ENCODE measurements at places on chromosomes 4 and X.

- DNase-seq: no peak
These were observed 100.6 kb downstream of the CHIC2 start for GRCh38 chr4:53963781-53964180.

GRCh38 chr4:74675673-74676279 is 118.5 kb downstream of the BTC start:
- peak; percentile 75 for DNase-seq

- DNase-seq: no peak
These were observed 543.7 kb downstream of the ARAP2 start for GRCh38 chr4:35700663-35701062.

DNA sequence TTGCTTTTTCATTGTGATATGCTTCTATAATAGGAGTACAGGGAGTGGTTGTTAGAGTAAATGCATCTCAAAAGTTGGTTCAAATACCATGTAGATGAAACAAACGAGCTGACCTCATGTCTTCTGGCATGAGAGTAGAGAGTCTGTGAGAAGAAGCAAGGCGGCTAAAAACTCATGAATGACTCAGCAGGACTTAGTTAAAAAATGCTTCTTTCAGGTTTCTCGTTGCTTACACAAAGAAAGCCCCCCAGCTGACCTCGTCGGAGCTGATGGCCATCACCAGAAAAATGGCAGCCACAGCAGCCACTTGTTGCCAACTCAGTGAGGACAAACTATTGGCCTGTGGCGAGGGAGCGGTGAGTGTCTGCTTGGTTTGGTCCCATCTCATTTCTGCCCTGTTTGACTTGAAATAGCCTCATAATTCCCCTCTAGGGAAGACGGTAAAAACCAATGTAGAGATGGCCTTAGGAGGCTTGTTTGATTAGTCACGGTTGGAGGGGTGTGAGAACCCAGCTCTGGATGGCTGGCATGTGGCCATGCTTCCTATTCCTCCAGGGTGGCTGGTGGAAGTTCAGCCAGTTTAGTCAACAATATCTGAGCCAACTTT is 14.5 kb downstream of the AFP start:
- DNase-seq: peak; percentile 96

DNA sequence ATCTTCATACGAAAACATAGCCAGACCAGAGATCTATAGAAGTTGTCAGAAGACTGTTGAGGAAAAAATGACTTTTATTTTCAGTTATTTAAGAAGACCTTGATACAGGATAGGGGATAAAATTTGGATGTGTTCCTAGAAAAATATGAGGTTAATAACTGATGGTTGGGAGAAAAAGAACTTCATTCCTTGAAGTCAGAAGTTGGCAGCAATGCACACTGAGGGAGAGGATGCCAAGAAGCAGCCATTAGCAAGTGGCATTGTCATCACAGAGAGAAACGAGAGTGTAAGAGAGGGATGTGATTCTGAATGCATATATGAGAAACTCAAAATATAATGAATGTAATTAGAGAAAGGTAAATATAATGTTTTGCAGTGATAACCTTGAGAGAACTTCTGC is 382.1 kb upstream of the EPHA5 start:
- DNase-seq: peak; percentile 3

GRCh38 chr4:112706840-112707207 is 69.9 kb downstream of the LARP7 start:
- DNase-seq: no peak

GRCh38 chr4:159212675-159213293 is 109.9 kb downstream of the RAPGEF2 start:
- DNase-seq: no peak

DNA sequence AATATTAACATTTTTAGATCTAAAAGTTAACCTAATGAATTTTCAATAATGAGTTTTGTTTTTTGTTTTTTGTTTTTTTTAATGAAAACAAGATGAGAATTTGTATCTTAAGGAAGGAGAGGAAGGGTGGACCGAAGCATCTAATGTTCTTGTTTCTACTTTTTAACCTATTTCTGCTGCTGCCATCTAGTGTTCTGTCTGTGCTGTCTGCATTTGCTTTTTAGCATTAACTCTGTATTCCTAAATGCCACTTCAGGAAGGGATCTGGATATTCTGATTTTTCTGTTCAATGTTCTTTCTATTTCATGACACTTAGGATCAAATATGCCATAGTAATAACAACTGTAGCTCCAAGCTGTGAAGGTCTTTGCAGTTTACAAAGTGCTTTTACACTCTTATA is 161.7 kb downstream of the BRWD3 start:
- peak; percentile 9 for DNase-seq

GRCh38 chrX:150063674-150064073 is 125.4 kb upstream of the EOLA2 start:
- no peak for DNase-seq

GRCh38 chrX:153731117-153731844 is 6.6 kb downstream of the ABCD1 start:
- DNase-seq: peak; percentile 65

DNA sequence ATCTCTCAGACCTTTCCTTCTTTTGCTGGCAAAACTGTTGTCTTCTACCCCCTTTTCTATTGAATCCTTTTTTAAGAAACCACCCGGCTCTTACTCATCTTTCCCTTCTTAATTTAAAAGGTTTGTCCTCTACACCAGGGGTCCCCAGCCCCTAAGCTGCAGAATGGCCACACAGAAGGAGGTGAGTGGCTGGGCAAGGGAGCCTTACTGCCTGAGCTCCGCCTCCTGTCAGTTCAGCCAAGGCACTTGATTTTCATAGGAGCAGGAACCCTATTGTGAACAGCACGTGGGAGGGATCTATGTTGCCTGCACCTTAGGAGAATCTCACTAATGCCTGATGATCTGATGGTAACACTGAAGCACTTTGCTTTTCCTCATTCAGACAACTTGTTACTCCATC is 726.3 kb upstream of the INTU start:
- no peak for DNase-seq
